Thymus (tissue), 14 donors: ENCODE measurements at places on chromosomes 7 and 10.

GRCh38 chr7:106756884-106757283, 95.9 kb upstream of the CCDC71L start:
- no peak for DNase-seq

DNA sequence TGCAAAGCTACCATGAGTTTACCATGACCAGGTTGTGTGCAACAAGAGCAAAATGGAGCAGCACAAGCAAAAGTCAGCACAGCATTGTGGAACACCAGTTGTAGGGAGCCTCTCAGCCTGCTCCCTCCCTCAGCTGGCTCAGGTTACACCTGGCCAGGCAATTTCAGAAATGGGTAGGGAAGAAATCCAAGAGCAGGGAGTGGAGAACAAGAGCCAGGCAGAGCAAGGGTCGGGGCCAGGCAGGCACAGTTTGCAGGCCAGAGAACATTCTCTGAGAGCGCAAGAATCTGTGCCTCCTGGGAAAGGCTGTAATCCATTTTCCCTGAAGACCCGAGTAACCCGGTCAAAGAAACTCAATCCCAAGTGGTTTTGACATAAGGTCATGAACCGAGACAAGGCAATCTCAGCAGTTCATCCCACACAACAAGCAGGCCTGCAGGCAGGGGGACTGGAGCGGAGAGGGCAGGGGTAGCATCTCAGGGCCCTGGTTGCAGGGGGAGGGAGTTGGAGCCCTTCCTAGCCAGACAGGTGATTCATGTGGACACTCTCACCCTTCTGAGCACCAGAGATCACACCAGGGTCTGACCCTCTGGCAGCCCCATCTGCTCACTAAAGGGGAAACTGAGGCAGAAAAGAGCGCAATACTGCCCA, 258.4 kb downstream of the PLXNA4 start:
- DNase-seq = no peak

DNA sequence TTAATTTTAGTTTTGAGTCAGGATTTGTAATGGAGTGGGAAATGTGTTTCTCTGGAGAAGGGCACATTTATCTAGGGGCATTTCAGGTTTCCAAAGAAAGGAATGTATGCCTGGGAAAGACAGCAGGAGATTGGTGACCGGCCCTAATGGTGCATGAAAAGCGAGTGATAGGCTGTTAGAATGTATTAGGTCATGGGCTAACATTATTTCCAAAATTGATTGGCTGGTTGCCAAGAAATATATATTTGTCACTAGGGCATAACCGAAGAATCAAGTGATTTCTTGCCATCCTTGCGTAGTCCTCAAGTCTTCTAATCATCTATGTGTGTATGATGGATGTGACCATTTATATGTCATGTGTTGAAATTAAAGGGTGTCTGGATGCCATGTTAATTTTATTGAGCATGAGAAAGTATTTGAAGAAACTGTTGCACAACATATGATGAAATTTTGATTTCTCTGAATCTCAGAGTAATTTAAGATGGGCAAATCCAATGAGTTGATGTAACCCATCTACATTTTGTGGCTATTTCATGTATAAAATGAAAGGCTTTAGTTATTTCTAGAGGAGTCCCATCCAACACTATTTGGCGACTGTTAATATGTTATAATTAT, 248.4 kb downstream of the BMPER start:
- DNase-seq = no peak

DNA sequence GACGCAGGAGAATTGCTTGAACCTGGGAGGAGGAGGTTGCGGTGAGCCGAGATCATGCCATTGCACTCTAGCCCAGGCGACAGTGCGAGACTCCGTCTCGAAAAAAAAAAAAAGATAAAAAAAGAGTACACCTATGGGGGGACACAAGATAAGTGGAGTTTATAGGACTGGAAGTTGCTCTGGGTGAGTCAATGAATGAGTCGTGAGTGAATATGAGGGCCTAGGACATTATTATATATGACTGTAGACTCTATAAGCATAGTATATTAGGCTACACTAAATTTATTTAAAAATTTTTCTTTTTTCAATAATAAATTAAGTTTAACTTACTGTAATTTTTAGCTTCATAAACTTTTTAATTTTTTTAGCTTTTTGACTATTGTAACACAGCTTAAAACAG, 19.4 kb upstream of the SGCE start:
- DNase-seq = no peak

GRCh38 chr7:142329062-142329790, 71.4 kb upstream of the PRSS58 start:
- no peak for DNase-seq

DNA sequence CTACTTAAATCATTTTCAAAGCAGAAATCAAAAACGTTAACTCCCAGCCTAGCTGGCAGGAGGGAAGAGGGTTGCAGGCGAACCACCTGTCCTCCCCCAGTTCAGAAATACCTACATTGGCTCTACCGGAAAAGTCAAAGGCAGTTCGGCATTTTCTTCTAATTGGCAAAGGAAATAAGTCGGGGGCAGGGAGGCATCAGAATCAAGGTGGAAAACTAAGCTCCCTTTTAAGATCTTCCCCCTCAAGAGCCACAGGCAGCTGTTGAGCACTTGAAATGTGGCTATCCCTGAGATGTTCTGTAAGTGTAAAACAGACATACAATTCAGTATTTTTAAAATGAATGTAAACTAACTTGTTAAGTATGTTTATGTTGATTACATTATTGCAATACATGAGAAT, 957 bp upstream of the ELMO1 start:
- DNase-seq = no peak

DNA sequence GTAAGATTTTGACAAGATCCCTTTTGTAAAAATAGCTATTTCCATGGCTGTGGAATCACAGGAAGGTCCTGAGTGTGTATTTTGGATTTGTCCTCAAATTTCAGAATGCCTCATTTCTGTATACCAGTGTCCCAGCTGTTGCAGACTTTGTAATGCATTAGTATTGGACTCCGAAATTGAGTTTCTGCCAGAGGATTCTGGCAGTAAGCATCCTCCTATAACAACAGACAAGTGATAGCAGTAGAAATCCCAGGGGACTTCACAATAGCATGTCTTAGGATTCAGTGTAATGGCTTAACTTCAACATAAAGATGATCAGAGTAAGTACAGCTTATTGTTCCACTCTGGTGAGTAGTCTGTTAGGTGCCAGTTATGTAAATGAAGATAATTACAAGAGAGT, 104.6 kb downstream of the FOXP2 start:
- DNase-seq = no peak

GRCh38 chr10:81021428-81022129, 483.9 kb downstream of the SH2D4B start:
- no peak for DNase-seq
